ENCODE measurements at places on chromosomes 7 and 10.

GRCh38 chr10:74624501-74624900 is 201.9 kb upstream of the KAT6B start:
- DNase-seq, result no peak

DNA sequence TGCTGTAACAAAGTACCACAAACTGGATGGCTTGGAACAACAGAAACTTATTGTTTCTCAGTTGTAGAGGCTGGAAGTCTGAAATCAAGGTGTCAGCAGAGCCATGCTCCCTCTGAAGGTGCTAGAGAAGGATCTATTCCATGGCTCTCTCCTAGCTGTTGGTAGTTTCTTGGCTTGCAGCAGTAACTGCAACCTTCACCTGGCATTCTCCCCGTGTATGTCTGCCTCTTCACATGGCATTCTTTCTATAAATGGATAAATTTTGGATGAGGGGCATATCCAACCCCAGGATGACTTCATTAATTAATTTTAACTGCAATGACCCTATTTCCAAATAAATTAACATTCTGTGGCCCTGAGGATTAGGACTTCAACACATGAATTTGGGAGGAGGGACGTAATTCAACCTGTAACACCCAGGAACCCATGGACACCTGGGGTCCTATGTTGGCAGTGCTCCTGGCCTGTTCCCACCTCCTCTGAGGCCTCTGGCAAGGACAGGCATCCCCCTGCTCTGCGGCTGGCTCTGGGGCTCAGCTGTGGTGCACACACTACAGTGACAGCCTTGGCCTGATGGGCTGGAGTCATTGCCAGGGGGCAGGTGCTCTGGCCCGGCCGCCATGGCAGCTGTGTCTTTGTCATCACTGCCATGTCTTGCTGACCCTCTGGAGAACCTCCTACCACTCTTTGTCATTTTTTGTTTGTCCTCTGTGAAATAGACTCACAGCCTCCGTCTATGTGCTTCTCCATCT is 30.8 kb downstream of the LSMEM1 start:
- no peak for DNase-seq

- no peak for DNase-seq
Observed at GRCh38 chr7:76011442-76011861, 17.1 kb upstream of the TMEM120A start.

- DNase-seq, result no peak
Observed at GRCh38 chr10:74419491-74419951, 268.5 kb downstream of the ADK start.

GRCh38 chr10:16986406-16987205 is 143.0 kb downstream of the CUBN start:
- DNase-seq, result no peak

DNA sequence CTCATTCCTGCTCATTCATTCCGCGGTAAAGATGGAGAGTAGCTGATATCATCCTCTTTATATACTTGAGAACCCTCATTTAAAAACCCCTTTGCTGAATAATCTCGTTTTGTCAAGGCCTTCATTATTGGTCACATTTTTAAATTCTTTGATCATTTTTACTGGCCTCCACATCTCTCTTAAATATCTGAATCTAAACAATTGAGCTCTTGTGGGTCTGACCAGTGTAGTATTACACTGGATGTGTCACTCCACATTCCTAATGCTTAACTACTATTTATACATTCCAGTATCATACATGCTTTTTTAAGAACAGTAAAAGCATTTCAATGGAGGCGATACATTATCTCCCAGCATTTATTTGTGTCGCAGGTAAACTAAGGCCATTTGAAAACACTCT is 12.6 kb upstream of the PRPS1L1 start:
- DNase-seq, result no peak

GRCh38 chr7:67652937-67653336 is 656.3 kb downstream of the TYW1 start:
- no peak for DNase-seq

- DNase-seq, result no peak
Observed at GRCh38 chr7:79287981-79288380, 165.5 kb downstream of the MAGI2 start.

DNA sequence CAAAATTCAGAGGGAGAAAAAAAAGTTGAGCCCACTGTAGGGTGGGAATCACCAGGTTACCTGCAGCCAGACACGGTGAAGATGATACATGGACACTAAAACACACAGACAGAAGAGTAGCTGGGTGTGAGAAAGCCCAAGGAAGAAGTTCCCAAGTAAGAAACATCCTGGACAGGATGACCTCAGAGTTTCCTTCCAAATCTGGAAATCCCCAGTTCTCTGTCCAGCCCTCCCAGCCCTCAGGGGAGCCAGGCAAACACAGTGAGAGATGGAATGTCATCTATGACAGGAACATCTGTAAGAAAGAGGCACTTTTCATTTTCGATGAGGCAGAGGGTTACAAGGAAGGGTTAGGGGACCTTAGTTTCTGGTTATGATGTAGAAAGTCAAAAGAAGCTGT is 125.1 kb upstream of the LYZL1 start:
- DNase-seq, result no peak

- DNase-seq, result no peak
Observed at GRCh38 chr7:140678081-140678815, 5.5 kb downstream of the ADCK2 start.

DNA sequence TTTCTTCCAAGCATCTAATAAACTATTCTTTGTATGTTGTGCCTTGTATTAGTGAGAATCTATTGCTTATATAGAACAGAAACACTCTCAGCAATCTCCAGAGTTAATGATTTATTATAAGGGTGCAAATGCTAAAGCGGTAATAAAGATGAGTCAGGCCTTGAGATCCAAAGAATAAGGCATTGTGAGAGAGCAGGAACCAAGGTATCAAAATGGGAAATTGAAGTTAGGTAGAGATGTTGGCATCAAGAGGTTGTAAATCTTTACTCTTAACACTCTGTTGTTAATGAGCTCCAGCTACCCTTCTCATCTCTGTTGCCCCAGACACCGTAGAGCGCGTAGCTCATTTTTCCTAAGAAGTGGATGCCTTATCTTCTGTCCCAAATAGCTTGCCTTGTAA is 375.2 kb downstream of the ARL4A start:
- no peak for DNase-seq

- DNase-seq, result no peak
Observed at GRCh38 chr10:84156768-84157167, 16.8 kb upstream of the GPR15LG start.

DNA sequence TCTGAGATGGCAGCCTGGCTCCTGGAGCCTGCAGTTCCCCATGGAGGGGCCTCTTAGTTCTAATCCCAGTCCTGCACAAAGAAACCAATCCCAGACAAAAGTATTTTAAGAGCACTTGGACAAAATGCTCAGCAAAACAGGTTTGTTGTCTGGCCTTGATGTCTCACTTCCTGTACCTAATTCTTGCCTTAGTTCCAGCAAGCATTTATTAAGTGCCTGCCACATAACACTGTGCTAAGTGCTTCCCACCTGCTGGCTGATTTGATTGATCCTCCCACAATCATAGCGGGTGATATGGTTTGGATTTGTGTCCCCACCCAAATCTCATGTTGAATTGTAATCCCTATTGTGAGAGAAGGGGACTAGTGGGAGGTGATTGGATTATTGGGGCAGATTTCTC is 65.7 kb upstream of the HABP2 start:
- no peak for DNase-seq

GRCh38 chr7:94912085-94912484 is 4.7 kb downstream of the PPP1R9A start:
- DNase-seq, result no peak

GRCh38 chr7:80357530-80357929 is 154.3 kb downstream of the GNAT3 start:
- DNase-seq, result no peak

- no peak for DNase-seq
Observed at GRCh38 chr7:156155988-156156733, 343.9 kb upstream of the SHH start.

- no peak for DNase-seq
Observed at GRCh38 chr10:93542358-93542791, 24.1 kb upstream of the FFAR4 start.
